Stimulated activated CD4-positive, alpha-beta T cell treated with anti-CD3 and anti-CD28 coated beads, Interleukin-4, amount 100 ng/mL, for 48 hours (primary cell): ENCODE measurements at places on chromosomes 3 and 15.

DNA sequence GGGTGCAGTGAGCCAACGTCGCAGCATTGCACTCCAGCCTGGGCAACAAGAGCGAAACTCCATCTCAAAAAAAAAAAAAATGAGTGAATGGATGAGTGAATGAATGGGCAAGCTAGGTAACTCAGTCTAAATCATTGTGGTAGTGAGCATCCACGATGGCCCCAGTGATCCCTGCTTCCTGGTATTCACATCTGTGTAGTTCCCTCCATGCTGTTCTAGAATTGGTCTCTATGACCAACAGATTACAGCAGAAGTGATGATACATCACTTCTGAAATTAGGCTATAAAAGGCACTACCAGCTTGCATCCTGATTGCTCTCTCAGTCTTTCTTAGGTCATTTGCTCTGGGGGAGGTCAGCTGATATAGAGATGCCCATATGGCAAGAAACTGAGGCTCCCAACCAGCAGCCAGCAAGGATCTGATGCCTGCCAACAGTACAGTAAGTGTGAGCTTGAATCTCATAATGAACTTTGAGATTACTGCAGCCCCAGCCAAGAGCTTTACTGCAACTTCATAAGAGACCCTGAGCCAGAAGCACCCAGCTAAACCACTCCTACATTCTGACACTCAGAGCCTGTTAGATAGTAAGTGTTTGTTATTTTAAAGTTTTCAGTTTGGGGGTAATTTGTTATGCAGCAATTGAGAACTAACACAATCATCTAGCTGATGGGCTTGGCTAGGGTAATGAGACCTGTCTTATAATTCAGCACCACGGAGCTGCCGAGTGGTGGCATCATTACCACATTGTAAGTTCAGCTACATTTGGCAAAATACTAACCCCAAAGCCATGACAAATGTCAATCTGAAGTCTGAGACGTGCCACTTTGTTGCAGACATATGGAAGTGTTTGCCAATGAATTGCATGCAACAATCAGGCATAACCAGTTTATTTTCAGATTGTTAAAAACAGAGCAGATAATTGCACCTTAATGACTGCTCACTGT, 53.0 kb downstream of the KLHL6 start:
- no peak for DNase-seq

- no peak for DNase-seq
These were observed 328.0 kb upstream of the CDIN1 start for GRCh38 chr15:36251450-36251849.

GRCh38 chr3:11624704-11625375, 18.9 kb downstream of the VGLL4 start:
- no peak for DNase-seq

GRCh38 chr15:66882251-66883020, 180.4 kb downstream of the SMAD6 start:
- no peak for DNase-seq

DNA sequence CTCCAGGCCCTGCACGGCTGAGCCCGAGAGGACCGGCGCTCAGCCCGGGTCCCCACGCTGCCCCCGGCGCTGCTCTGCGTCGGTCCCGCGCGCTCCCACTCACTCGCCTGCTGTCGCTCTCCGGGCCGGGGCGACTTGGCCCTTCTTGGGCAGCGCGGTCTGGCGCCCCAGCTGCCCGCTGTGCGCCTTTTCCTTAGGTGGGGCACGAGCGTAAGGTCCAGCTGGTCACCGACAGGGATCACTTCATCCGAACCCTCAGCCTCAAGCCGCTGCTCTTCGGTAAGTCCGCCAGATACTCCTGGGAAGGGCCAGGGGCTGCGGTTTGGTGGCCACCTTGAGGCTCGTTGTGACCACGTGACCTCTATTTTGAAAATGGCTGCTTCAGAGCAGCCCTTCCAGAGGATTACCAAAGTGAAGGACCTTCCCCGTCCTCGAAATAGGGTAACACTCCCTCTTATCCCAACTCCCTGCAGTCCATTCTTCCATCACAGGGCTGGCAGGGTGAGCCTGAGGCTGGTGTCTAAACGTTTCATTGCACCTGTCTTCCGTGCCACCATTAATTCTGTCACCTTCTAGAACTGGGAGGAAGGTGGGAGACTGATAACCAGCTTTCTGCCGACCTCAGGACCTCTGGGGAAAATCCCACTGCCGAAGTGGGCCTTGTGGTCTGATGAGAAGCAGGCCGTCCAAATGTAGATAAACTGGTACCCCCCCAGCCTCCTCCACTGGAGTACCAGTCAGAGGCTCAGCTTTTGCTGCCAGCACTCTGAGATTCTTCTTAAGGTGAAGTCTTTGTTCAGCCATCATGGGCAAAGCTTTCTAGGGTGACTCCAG, 812 bp downstream of the P4HTM start:
- no peak for DNase-seq

- no peak for DNase-seq
These were observed 34.5 kb upstream of the BNC1 start for GRCh38 chr15:83318861-83319415.
